ENCODE measurements at places on chromosomes 11 and 22.
A peak's percentile ranks its signal among the peaks of the same experiment; 100 is the strongest.

- no peak for DNase-seq
Measured at GRCh38 chr11:88704485-88704884, 361.3 kb downstream of the GRM5 start.

DNA sequence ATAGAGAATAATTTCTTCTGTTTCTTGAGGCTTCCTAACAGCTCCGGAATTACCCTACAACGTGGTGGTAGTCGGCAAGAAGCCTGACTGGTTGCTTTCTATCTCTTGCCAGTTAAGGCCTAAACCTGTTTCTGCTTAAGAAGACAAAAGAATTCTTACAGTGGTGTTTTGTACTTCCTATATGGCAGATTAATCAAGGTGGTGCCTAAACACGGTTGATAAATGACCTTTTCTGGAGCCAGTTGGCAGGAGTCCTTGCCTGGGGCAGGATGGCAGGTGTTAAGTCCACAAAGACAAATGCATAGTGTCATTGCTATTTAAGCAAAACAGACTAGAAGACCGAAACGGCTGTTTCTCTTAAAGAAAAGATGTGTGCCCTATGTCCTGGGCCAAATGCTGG is 9.9 kb downstream of the GVQW3 start:
- DNase-seq, result no peak

GRCh38 chr11:94002226-94002625 is 18.9 kb upstream of the HEPHL1 start:
- no peak for DNase-seq

DNA sequence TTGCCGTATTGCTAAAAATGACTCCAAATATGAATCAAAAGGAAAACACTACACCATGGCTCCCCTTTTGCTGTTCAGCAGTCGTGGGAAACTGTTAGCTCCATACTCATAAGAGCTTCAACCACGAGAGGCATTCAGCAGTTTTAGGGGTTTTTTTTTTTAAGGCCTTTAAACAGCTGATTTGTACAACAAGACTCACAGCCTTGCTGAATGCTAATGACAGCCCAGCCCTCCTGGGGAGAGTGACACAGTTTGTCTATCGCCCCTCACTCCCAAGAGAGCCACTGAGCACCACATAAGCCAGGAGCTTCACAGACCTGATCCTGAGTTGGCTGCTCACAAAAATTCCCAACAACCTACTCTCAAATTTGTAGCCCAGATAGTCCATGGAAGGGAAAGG is 32.4 kb downstream of the GALNT18 start:
- no peak for DNase-seq

GRCh38 chr22:45504373-45505341 is 2.0 kb downstream of the FBLN1 start:
- DNase-seq, result no peak

- peak; percentile 88 for DNase-seq
Measured at GRCh38 chr11:116927163-116927974, 89.9 kb upstream of the APOA1 start.

DNA sequence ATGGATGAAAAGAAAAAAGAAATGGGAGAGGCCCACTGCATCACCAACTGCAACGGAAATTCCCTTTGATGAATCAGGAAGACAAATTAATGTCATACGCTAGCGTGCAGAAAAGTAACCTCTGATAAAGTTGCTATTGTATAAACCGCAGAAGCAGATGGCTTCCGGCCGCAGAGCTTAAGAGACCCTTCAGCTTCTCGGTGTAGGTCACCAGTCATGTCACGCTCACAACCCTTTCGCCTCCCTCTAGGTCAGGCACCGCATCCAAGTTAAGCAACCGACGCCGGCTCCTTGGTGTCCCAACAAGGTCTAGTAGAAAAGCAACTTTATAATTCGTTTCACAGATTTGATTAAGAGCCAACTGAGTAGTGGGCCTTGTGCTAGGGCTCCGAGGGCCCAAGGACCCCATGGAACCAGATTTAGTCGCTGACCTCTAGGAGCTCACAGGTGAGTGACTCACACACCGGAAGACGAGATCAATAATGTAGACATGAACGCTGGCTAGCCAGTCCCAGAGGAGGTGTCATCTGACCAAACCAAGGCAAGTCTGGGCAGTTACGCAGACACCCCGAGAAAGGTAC is 1.2 kb upstream of the ZFP91 start:
- peak; percentile 94 for DNase-seq

DNA sequence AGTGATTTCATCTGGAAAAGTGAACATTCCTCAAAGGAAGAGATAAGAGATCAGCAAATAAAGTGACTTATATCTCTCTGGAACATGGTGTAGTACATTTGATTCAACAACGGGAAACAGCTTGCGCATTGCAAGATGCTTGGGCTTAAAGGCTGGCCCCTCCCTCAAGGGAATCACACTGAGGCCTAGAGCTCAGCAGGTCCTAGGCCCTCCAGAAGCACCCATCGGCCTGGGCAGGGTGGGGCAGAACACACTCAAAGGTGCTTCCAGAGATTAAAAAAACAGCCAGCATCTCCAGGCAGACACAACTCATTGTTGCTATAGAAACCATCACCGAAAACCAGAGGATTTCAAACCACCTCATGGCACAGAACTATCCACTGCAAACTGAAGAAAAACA is 69.0 kb upstream of the ARFGAP3 start:
- no peak for DNase-seq

DNA sequence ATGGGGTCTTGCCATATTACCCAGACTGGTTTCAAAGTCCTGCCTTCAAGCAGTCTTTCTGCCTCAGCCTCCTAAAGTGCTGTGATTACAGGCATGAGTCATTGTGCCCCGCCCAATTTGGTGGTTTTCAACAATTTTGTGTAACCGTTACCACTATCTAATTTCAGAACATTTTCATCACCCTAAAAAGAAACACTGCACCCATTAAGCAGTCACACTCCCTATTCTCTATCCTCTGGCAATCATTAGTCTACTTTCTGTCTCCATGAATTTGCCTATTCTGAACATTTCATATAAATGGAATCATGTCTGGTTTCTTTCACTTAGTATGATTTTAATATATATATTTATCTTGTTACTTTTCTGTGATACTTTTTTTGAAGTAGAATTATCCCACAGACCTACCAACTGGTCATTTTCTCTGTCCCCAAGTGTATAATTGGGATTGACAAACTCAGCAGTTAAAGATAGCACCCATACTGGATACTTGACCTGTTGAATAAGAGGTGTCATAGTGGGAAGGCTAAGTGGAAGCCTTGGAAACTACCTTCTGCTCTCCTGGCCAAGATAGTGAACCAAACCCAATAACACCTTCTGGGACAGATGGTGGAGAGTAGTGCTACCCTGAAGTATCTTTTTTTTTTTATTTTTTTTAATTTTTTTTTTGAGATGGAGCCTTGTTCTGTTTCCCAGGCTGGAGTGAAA is 64.8 kb downstream of the STIM1 start:
- no peak for DNase-seq

GRCh38 chr11:76234021-76234415 is 27.7 kb upstream of the WNT11 start:
- no peak for DNase-seq

DNA sequence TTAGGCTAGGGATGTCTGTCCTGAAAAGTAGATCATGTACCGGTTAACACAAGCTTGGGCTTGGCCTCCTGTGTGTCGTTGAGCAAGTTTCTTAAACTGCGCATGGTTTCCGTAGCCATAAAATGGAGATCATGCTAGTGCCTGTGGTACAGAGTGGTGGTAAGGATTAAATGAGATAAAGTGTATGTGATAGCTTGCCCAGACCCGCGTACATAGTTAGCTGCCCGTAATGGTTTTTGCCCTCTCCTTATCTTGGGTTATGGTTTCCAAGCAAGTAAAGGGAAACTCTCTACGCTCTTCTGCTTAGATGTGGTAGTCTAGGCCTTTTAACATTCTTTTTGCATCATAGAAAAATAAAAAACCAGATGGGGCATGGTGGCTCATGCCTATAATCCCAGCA is 11.0 kb upstream of the PTPRJ start:
- DNase-seq, result no peak

DNA sequence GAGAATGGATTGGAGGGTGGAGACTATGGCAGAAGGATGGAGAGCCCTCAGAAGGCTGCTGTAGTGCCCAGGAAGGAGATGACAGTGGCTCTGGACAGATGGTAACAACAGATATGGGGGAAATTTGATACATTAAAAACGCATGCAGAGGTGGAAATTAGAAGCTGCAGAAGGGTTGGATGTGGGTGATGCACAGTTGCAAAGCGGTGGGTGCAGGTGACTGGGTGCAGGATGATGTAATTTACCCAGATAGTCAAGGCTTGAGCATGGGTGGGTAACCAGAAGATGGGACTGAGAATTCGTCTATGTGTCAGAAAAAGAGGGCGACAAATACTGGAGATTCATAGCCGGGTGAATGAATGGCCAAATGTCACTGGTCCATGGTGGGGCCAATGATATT is 570.3 kb downstream of the MN1 start:
- no peak for DNase-seq

DNA sequence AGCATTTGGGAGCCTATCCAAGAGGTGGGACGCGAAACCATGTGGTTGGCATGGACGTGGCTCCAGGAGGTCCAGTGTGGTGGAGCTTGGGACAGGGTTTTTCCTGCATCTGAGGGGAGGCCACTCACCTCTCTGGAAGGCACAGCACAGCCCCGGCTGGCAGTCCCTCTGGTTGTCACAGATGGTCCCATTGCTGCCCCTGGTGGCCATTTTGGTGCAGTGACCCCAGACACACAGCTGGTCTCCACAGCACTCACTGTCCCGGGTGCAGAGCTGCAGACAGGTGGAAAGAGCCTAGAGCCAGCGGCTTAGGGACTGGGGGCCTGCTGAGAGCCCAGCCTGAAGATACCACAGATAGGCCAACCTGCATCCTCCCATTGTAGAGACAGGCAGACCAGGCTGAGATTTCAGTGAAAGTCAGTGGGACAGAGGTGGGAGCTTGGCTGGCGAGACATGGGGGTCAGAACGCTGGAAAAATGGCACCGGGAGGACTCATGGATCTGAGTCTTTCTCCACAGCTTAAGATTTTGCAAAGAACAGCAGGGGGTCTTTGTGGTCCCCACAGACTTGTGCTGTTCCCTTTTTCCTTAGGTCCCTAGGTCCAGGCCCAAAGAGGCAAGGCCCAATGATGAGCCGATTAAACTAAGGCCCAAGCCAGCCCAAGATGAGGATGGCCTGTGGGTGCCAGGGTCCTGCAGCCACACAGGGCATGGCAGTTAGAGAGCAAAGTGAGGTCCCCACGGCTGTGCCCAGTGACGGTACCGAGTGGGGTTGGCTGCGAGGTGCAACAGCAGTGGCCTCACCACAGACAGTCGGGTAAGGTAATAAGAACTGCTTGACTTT is 41.4 kb downstream of the DKK3 start:
- DNase-seq, result peak; percentile 64

- no peak for DNase-seq
Measured at GRCh38 chr22:26453812-26454500, 24.9 kb downstream of the ASPHD2 start.

DNA sequence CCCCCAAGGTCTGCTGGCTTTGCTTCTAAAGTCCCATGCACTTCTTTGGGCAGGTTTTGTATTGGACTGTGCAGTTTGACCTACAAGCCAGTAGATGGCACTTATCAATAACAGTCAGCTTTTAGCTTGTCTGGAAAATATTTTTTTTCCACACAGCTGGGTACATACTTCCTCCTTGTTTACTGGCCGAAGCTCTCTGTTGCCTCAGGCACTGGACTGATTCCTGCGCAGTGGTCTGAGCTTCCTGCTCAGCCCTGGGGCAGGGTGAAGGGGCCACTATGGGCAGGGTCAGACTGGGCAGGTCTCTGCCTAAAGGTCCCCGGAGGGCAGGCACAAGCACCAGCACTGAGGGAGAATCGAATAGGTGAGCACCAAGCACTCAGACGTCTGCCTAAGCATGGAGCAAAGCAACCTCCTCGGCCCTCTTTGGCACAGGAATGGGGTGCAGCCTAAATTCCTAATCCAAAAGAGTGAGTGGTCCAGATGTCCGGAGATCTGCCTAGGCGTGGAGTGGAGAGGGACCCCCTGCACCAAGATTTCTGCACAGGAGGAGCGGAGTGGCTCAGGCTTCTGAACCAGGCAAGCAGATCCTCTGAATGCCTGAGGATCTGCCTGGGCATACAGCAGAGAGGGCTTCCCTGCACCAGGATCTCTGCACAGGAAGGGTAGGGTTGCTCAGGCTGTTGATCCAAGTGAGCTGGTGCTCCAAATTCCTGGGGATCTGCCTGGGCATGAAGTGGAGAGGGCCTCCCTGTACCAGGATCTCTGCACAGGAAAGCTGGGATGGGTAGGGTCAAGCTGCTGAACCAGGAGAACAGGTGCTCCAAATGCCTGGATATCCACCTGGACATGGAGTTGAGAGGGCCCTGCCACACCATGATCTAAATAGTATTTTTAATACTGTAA is 105.9 kb upstream of the C11orf58 start:
- DNase-seq, result peak; percentile 7

DNA sequence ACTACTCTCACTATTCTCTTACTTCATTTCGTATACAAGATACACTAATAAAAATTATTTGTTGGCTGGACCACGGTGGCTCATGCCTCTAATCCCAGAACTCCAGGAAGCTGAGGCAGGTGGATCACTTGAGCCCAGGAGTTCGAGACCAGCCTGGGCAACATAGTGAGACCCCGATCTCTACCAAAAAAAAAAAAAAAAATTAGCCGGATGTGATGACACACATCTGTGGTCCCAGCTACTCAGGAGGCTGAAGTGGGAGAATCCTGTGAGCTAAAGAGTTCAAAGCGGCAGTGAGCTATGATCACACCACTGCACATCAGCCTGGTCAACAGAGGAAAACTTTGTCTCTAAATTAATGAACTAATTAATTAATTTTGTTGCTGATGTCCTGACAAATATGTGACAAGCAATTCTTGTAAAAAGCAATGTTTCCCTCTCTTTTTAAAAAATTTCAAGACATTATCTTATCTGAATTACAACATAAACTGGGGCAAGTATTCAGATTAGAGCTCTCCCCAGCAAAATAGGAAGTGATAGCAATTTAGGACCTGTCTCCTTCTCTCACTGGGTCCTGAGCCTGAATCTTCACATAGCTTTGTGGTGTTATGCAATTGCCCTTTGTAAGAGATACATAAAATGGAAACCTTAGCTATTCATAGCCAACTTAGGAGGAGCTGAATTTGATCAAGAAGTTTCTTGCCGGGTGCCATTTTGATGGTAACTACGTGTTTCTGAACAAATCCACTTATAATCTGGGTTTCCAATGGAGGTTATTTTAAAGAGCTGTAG is 17.6 kb upstream of the TMA7B start:
- no peak for DNase-seq

DNA sequence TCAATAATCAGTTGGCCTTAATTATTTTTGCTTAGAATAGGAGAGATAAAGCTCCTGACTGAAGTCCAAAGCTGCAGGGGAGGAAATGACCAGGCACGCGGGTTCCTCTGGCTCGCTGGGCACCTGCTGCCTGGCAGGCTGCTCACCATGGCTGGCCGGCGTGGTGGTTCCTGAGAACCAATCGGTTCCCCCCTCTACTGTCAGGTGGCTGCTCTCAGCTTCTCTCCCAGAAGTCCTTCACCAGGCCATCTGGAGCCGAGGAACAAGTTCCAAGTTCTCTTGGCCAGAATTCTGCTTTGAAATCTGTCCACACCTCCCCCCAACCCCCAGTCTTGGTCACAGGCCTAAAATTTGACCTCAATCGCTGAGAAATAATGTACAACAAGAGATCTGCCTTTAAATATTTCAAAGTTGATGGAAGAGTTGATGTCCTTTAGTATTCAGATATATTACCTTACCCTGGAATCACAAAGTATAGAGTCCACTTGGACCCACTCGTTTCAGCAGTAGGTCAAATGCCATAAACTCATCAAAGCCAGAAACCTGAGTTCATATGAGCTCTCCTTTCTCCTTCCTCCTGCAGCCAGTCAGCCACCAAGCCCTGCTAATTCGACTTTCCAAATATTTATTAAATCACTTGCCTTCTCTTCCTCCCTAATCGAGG is 25.2 kb downstream of the EXPH5 start:
- no peak for DNase-seq

GRCh38 chr11:34964610-34965331 is 48.4 kb downstream of the PDHX start:
- no peak for DNase-seq
